ENCODE measurements at places on chromosomes 5 and 9.
A peak's percentile ranks its signal among the peaks of the same experiment; 100 is the strongest.

DNA sequence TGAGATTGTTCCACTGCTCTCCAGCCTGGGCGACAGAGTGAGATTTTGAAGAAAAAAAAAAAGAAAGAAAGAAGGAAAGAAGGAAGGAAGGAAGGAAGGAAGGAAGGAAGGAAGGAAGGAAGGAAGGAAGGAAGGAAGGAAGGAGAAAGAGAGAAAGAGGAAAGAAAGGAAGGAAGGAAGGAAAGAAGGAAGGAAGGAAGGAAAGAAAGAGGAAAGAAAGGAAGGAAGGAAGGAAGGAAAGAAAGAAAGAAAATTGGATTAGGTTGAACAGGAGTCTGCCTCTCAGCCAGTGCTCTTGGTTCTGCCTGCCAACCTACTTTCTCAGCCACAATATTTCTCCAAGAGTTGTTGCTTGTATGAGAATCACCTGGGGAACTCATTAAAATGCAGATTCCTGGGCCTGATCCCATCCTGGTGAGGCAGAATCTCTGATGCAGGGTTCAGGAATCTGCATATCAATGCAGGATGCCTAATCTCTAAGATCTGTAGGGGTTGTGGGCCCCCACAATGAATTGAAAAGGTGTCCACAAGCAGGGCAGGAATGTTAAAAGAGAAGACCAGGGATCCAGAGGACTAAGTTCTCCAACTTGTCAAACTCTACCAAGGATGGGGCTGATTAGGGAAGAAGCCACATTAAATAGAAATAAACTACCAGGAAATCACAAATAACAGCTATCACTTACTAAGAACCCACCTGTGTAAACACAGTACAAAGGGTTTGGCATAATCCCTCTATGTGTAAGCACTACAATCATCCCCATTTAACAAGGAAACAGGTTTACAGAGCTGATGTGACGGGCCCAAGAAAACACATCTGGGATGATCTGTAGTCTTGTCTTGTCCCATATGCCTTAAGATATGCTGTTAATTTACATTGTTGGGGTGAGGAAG lies 23.4 kb upstream of the GALNT10 start:
- no peak for DNase-seq

DNA sequence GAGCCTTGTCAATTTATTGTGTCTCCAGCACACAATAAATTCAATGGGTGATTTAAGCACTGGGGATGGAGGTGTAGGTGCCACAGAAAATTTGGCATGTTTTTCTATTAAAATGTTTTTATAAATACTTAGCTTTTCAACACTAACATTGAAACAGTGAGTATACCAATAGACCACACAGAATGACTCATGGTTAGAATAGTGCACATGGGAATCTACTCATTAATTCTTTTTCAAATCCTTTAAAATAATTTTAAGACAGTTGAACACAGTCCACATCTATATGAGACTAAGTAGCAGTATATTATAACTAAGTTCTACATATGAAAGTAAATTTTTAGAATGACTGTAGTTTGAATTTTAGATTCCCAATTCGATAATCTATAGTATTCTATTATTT lies 67.1 kb downstream of the LNPEP start:
- DNase-seq, result no peak

GRCh38 chr5:146878476-146879172 lies at the start of gene PPP2R2B:
Gene PPP2R2B, minus strand, starts transcription at chr5:146878757.
- DNase-seq, result peak; percentile 30

DNA sequence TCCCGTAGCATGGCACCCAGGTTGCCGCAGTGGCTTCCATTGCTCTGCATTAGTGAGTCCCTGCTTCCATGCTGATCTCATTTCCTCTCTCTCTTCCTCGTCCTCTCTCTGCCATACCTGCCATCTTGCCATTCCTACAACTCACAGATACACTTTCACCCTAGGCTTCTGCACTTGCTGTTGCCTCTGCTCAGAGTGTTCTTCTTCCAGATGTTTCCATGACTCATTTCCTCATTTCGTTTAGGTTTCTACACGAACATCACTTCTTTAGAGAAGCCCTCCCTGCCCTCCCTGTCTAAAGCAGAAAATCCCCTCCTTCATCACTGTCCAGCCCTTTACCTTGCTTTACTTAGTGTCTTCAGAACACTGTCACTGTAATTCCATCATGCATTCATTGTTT lies 115.2 kb upstream of the WWC1 start:
- no peak for DNase-seq

DNA sequence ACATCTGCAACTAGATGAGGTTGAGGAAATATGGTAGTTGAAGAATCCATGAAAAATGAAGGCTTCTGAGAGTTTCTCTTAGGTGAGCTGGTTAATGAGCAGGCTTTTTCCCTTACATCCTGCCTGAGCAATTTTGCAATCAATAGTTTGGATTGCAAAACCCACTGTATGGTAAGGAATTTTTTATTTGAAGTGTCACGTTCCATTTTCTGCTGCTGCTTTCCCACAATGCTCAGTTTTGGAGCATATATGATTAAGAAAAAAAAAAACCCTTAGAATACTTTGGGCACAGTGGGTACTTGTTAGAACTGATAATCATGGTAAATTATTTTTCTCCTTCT lies 144.2 kb downstream of the PCSK1 start:
- no peak for DNase-seq

DNA sequence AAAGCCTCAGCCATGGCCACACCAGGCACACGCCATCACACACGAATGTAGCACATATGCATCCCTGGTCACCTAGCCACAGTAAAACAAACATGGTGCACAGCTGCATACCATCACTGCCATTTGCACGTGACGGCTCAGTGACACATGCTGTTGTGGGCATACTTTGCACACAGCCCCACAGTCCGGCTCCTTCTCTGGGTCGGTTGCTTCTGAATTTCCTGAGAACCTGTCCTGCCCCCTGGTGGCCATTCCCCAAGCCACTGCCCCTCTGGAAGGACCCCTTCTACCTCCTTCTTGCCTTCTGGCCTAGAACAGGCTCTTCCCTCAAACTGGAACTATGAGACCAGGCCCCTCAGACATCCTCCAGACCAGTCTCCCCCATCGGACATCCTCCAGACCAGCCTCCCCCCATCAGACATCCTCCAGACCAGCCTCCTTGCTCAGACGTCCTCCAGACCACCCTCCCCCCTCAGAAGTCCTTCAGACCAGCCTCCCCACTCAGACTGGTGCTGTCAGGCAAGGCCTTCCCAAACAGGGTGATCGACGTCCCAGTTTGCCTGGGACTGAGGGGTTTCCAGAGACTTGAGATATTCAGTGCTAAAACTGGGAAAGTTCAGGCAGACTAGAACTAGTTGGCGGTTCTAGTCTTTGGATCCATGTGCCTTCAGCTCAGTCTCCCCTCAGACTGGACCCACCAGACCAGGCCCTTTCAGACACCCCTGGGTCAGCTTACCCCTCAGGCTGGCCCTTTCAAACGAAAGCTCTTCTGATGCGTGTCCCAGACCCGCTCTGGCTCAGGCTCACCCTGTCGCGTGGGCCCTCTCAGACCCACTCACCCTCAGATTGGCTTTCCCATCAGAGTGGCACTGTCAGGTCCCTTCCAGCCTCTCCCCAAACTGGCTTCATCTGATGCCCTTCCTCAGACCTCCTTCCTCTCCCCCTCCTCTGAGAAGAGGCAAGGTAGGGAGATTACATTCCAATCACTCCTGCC lies 24.3 kb upstream of the ENHO start:
- peak; percentile 82 for DNase-seq

- peak; percentile 36 for DNase-seq
Observed at GRCh38 chr9:137028263-137029057, 423 bp upstream of the ABCA2 start.

DNA sequence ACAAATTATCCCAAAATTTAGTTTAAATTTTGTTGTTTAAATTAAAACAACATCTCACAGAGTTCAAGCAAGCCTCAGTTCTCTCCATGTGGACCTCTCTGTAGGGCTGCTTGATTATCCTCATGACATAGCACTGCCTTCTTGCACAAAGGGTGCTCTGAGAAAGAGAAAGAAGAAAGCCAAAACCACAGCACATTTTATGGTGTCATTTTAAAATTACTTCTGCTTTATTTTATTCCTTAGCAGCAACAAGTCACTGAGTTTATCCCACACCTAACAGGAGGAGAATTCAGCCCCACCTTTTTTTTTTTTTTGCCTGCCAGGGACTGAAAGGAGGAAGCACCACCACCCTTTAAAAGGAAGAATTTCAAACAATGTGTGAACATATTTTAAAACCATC lies 12.8 kb upstream of the KCNV2 start:
- DNase-seq, result no peak

DNA sequence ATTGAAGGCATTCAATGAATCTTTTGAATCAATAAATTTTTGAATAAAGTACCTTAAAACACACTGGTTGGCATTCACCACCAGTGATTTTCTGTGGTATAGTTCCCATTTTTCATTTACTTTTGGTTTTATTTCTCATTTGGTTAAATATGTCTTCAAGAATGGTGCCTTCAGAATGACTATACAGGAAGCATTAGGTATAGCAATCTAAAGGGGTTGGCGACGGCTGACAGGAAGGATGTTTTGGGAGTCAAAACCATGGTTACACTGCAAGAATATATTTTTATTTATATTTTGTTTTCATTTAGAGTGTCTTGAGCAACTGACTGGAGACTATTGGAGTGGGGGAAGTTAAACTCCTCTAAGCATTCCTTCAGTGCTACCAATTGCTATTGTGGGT lies 235.7 kb downstream of the HTR1A start:
- no peak for DNase-seq

- DNase-seq, result no peak
Observed at GRCh38 chr5:1179383-1179715, 22.0 kb upstream of the SLC6A19 start.

GRCh38 chr9:37976714-37977477 lies 73.0 kb upstream of the SLC25A51 start:
- DNase-seq, result peak; percentile 75

- DNase-seq, result no peak
Observed at GRCh38 chr9:136185596-136186366, 19.1 kb downstream of the LHX3 start.

DNA sequence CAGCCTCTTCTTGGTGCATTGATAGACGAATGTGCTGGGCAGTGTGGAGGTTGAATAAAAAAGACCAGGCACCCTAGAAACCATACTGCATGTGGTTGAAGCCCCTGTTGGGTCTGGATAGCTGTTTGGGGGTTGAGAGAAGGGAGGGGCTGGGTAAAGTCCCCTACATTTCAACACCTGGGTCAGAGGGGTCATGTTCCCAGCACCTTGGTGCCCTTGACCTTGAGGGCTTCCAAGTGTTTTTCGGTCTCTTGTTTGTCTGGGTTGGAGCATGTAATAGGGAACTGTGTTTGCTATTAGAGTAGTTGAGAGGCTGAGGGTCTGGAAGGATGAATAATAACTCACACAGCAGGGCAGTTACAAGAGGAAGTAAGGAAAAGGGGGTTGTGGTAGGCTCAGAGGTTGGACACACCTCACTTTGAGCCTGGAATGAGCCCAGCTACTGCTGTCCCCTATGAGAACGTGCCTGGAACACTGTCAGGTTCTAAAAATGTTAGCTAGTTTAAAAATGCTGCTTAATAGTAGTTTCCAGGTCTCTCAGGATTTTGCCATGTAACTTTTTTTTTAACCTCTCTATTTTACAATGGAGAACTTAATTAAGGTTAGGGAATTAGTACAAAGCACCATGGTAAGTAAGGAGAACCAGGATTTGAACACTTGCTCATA lies 155.2 kb upstream of the SPRY4 start:
- no peak for DNase-seq

GRCh38 chr5:149672701-149673476 lies 57.2 kb upstream of the PPARGC1B start:
- no peak for DNase-seq

DNA sequence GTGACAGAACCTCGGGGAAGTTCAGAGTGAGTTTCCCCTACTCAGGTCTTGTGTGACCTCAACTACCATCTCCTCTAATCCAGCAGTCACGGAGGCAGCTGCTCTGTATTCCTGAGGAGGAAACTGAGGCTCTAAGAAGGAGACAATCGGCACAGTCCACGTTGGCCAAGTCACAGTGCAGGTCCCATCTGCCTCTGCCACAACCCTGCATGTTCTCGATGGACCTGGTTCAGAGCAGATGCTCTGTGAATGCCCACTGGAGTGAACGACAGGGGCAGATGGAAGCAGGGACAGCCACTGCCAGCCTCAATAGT lies 722 bp upstream of the ERGIC1 start:
- no peak for DNase-seq

DNA sequence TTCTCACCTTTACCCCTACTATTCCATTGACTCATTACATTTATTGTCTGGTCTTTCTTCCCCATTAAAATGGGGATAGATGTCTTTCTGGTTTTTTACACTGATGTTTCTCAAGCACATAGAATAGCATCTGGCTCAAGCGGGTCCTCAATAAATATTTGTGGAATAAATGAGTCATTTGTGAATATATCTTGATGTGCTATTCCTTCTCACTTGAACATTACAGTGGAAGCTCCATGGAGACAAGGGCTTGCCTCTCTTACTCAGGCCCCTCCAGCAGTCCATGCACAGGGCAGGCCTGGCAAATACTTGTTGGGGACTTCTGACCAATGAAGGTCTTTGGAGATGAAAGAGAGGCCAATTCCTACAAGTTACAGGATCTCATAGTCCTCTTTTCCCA lies 151.7 kb upstream of the TAS2R1 start:
- DNase-seq, result no peak

- no peak for DNase-seq
Observed at GRCh38 chr9:33124751-33125381, 42.3 kb downstream of the B4GALT1 start.

DNA sequence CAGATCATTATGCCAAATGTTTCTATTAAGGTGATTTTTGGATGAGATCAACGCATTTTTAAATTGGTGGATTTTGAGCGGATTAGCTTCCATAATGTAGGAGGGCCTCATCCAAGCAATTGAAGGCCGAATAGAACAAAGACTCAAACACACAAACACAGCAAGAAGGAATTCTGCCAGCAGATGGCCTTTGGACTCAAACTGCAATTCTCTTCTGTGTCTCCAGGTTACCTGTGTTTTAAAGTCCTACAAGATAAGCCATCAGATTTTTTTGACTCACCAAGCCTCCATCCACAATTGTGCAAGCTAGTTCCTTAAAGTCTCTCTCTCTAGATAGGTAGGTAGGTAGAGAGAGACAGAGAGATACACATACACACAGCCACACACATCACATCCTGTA lies 25.5 kb downstream of the CDH6 start:
- no peak for DNase-seq

DNA sequence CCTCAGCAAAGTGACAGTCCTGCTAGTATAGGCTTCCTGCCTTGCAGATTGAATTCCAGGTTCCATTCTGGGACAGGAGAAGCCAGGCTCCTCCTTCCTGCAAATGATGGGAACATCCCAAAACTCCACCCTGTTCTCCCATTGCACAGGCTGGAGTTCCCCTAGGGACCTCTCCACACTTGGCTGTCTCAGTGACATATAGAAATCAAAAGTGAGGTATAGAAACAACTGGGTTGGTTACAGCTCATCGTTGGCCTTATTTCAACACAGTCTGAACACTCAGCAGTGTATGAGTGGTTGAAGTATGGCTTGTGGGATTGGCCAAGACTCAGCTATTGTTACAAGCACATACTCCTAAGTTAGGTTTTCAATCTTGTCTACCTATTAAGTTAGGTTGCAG lies 157.8 kb upstream of the FTMT start:
- DNase-seq, result peak; percentile 78

- DNase-seq, result no peak
Observed at GRCh38 chr9:76516350-76516749, 57.4 kb downstream of the GCNT1 start.

Data from H4 (cell line).